ENCODE measurements at places on chromosomes 6 and 20. TPM values are rescaled to one million over a fixed set of nuclear protein-coding genes. Genes with fewer than 3 reads are reported as not detected.

OR2B6 gene
- total RNA-seq = 1.5 TPM

PPIL6 gene
- 13.0 TPM for total RNA-seq

DNA sequence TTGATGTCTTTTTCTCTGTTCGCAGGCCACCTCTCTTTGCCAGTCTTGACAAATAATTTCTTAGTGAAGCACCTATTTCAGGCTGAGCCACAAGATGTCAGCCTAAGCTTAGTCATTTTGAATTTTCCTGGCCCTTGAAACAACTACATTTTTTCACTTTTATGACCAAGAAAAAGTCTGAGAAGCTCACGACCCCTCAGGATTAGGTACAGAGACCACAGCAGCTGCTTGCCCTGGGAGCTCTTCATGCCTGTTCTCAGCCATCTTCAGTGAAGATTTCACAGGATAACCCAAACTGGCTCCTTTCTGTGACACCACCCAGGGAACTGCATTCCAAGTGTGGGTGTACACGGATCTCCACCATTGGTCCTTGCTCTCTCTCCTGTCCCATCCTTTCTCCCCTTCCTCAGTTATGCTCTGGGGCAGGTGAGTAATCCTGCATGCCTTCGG lies 38.4 kb upstream of the SPTLC3 start:
- DNase-seq = no peak

DNA sequence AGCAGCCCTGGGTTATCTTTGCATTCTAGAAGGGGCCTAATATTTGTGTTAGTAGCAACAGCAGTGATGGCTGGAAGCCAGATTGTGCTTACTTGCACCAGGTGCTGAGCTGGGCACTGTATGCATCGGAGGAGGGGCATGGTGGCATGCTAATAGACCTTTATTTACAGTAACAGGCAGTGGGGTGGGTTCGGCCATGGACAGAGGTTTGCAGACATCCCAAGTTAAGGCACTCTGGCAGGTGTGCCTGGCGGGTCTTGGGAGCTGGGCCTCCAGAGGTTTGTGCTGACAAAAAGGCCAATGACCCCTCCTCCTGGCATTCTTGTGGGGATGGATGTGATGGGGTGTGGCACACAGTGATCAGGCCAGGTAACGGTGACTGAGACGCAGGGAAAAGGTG lies 39.0 kb upstream of the CD93 start:
- DNase-seq = no peak

DNA sequence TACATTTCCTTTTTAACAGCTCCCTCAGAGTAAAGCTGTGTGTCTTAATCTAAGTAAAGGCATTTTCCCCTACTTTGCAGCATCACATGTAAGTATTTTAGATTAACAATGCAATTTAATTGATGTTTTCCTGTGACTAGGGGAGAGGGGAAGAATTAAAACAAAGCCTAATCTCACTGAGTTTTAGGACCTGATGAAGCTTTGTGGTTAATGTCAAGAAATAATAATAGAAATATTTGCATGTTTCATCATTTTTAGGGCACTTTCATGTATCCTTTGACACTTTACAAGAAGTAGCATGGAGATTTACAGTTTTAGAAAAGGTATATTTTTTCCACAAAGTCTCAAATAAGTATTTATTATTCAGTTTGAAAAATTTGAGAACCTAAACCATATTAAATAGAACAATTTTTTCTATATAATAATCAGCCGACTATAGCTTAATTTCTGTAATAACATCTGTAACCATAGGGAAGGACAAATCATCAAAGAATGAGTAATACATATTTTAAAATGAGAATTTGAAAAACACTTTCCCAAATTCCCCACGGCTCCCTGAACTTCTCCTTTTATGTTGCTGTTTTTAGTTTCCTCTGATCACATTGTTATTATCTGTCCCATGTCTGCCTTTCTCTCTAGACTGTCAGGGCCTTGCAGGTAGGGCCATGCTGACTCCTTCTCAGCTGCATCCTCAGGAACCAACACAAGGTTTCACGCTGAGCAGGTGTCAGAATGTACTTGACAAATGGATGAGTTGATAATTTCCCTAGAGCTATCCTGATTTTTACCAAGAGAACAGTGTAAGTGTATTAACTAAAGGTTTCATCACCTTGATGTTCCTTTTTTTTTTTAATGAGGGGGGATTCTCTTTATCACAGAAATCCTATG lies 338.1 kb downstream of the SYNE1 start:
- no peak for DNase-seq

- DNase-seq = no peak
These were observed 6.3 kb downstream of the GUCA1B start for GRCh38 chr6:42188406-42188805.

GRCh38 chr6:141169419-141169818 lies 963.3 kb upstream of the GJE1 start:
- no peak for DNase-seq

GRCh38 chr20:49831770-49832631 lies 19.4 kb downstream of the SLC9A8 start:
- DNase-seq = no peak

DNA sequence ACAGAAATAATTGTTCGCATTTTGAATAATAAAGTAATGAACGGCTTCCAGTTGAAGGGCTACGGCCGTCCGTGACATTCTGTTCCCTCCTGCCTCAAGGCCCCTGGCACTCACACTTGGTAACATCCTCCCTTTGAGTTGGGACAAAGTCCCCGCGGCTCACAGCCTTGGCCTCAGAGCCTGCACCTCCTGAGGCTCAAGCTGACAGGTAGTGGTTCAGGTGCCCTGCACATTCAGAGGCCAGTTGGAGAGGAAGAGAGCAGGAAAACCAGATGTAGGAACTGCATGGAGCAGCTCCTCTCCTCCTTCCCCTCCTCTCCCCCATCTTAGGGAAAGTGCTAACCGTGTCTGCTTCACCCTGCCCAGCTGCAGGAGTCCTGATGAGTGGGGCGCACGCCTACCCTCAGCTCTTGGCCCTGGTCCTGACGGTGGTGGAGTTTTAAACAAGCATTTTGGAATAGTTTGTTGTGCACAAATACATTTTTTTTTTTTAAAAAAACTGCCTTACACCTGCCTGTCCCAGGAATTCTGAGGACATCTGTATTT lies 393.1 kb downstream of the SMOC2 start:
- no peak for DNase-seq

GNRH2 gene
- 0.65 TPM for total RNA-seq

GRCh38 chr6:3518356-3519190 lies 61.7 kb upstream of the SLC22A23 start:
- peak; percentile 90 for DNase-seq

SIRPB1 gene
- 4.1 TPM for total RNA-seq

DNA sequence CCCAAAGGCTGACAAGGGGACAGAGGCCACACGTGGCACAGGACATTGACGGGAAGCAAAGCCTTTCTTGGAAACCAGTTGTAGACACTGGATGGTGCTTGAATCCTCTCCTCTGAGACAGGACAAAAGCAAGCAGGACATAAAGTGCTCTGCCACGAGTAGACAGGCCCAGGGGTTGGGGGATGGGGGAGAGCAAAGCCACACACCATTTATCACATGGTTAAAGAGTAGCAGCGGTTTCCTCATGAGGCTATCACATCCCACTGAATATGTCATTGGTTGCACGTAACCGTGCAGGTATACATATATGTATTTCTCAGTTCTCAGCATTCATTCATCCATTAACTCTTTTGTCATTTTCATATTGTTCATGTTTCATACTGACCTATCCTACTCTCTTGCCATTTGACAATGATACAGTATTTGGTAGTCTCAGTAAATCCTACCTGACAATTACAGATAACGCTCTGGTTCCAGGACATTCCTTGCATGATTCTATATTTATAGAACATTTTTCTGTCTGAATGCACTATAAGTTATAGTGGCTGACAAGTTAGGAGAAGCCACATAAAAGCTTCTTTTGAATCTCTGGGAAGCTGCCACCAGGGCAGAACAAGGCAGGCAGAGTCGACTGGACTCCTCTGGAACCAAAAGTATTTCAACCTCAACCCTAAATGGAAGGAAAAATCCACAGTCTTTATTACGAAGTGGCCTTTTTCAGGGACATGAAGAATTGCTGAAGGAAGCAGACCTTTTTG lies 23.5 kb downstream of the METTL24 start:
- no peak for DNase-seq

DNA sequence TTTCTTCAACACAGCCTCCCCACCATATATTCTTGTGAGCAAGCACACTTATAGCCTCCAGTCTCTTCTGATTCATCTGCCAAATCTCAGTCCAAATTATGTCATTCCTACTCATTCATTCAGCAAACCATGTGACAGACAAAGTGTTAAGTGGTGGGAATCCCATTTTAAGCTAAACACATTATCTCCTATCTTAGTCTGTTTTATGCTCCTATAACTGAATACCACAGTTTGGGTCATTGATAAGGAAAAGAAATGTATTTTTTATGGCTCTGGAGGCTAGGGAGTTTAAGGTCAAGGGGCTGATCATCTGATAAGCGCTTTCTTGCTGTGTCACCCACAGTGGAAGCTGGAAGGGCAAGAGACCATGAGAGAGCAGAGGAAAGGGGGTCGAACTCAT lies 23.9 kb upstream of the SMIM13 start:
- DNase-seq = no peak

MED20 gene
- 61.8 TPM for total RNA-seq

CRISP3 gene
- total RNA-seq = 0.48 TPM

ROS1 gene
- not detected for total RNA-seq

NNAT gene
- total RNA-seq = not detected

DNA sequence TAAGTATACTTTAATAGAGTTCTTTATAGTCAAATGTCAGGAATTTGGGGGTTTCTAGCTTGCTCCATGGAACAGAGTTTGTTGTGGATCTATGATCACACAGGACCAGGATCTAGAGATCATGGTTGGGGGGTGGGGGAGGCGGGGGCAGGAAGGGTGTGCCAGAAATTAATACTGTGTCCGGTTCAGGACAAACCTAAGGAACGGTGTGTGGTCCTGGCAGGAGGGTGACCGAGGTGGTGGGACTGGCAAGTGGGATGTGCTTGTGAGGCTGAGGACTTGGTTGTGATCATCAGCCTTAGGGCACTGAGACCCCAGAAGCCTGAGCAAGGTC lies 27.9 kb downstream of the GSTA3 start:
- no peak for DNase-seq

- no peak for DNase-seq
These were observed 219.9 kb downstream of the ALDH8A1 start for GRCh38 chr6:134730013-134730412.

GRCh38 chr20:57680934-57681914 lies 28.6 kb downstream of the PMEPA1 start:
- DNase-seq = peak; percentile 44

SCUBE3 gene
- total RNA-seq = 0.10 TPM

GRCh38 chr6:46927066-46927465 lies 5.3 kb upstream of the ADGRF5 start:
- DNase-seq = peak; percentile 82

MMP24 gene
- total RNA-seq = 0.45 TPM

POFUT1 gene
- 51.3 TPM for total RNA-seq

DNA sequence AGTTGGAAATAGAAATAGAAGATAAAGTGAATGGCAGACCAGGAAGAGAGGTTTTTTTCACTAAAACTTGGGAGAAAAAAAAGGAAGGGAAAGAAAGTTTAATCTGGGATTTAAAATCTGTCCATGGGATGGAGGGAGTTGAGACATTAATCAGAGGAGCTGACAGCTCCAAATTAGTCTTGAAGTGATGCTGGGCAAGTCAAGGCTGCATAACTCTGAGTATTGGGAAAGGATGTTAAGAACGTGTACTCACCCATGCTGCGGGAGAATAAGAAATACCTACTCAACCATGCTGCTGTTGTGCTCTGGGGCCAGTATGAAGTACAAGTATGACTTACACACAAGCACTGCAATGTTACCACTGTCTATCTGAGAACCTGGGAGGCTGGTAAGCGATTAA lies 47.5 kb downstream of the SNRNP48 start:
- no peak for DNase-seq

GRCh38 chr6:78487401-78487800 lies 379.9 kb upstream of the IRAK1BP1 start:
- DNase-seq = no peak

NKX2-2 gene
- not detected for total RNA-seq

DNA sequence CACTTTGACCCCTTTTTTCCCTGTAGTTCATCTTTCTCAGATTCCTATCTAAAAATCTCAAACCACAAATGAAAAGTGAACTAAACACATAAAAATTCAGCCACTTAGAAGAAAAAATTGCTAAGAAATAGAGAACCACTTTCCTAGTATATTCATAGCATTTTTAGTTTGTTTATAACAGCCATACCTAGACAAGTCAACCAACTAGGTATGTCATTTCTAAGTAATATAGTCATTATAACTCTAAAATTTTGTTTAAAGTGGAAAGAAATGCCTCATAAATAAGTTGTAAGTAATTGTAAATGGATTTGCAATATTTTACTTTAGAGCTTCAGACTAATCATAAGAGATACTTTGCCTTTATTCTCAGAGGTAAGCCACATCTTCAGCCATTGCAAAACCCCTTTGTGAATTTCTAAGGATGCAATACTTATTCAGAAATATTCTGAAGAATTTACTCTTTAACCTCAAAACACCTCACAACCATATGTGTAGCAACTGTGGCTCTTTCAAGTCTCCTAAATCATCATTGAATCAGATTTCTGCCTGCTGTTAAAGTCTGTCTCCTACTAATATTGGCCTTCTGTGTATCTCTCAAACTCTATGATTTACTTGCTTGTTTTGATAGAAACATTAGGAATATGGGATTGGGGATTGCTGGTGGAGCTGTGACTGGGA lies 6.9 kb upstream of the SUMO4 start:
- no peak for DNase-seq

MAK gene
- 1.6 TPM for total RNA-seq

- no peak for DNase-seq
These were observed 127.7 kb upstream of the LRFN2 start for GRCh38 chr6:40714576-40715564.

GLP1R gene
- not detected for total RNA-seq

SLC22A16 gene
- total RNA-seq = not detected

DNA sequence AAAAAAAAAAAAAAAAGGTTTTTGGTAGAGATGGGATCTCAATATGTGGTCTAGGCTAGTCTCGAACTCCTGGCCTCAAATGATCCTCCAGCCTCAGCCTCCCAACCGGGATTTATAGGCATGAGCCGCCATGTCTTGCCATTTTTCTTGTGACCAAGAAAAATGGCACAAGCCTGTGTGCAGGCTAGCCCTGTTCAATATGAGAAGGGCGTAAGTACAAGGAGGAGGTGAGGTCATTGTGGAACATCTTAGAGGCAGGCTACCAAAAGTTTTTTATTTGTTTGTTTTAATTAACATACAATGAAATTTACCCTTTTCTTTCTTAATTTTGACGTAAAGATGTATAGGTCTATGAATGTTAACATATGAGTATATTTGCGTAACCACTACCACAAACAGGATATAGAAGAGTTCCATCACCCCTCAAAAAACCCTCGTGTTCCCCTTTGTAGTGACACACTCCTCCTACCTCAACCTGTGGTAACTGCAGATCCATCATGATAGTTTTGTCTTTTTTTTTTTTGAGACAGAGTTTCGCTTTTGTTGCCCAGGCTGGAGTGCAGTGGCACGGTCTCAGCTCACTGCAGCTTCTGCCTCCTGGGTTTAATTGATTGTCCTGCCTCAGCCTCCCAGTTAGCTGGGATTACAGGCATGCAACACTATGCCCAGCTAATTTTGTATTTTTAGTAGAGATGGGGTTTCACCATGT lies 28.3 kb upstream of the KIF3B start:
- no peak for DNase-seq

BACH2 gene
- total RNA-seq = 4.2 TPM

HEY2 gene
- not detected for total RNA-seq

KCNG1 gene
- total RNA-seq = 0.55 TPM

COL9A3 gene
- 8.3 TPM for total RNA-seq

Measured in PC-9 (cell line).